Type B pancreatic cell (in vitro differentiated cells): ENCODE measurements at places on chromosomes 1 and 21. TPM values are rescaled to one million over a fixed set of nuclear protein-coding genes. Genes with fewer than 3 reads are reported as not detected.

BCAR3 gene
- 16.6 and 52.1 TPM in 2 replicates for total RNA-seq

S100A14 gene
- 139 and 266 TPM in 2 replicates for total RNA-seq

KRTAP11-1 gene
- not detected in 2 replicates for total RNA-seq

GRCh38 chr1:167064621-167065020 lies 25.6 kb downstream of the GPA33 start:
- peaks cover 12% of the 10 kb centered on the region for H3K27me3 ChIP-seq
- H3K27ac ChIP-seq, result no peak overlapping the region
- no peak for DNase-seq

DNA sequence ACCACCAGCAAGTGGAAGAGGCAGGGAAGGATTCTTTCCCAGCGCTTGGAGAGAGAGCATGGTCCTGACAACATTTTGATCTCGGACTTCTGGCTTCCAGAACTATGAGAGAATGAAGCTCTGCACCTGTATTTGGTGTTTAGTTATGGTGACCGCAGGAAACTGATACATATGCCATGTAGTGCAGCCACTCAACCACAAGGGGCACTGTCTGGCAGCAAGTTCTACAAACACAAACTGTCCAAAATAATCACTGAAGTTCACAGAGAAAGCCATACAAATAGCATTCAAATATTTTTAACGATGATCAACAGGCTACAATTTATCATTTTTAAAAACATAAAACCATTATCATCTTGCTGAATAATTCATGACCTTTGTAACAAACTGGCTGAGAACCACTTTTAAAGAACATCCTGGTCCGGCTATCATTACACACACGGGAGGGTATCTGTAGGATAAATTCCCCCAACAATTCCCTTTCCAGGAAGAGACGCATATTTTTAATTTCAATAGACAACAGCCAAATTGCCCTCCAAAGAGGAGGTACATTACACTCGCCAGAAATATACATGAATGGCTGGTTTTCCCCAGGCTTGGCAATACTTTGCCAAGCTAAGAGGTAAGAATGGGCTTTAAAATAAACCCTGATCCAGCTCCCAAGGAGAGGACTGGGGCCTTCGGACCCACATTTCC lies 9.2 kb upstream of the CBR3 start:
- H3K27me3 ChIP-seq, result peaks cover 16% of the 10 kb centered on the region
- H3K36me3 ChIP-seq, result no peaks in the 10 kb centered on the region
- H3K4me1 ChIP-seq, result peaks cover 26% of the 10 kb centered on the region
- H3K27ac ChIP-seq, result peak overlapping the region; percentile 82

- no peak overlapping the region for H3K27ac ChIP-seq
- H3K27me3 ChIP-seq, result no peaks in the 10 kb centered on the region
- no peak overlapping the region for H3K4me3 ChIP-seq
- DNase-seq, result no peak
Measured at GRCh38 chr21:19018529-19018928, 614.9 kb upstream of the TMPRSS15 start.

DNA sequence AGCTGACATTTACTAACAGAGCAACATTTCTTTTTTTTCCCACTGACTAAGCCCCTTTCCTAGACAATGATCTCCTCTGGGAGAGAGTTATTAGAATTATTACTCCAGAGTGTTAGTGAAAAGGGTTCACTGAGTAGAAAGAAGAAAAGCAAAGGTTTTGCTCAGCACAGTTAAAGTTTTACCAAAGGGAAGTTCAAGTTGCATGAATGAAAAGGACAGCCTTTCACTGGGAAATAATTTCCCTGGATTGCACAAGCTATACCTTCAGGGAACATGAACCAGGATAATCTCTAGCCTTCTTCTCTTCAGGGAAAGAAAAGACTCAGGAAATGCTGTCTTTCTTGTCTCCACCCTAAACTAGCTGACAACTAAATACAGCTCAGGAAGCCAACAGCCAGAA lies 71.4 kb upstream of the ESRRG start:
- DNase-seq, result no peak
- H3K36me3 ChIP-seq, result no peaks in the 10 kb centered on the region
- H3K4me3 ChIP-seq, result no peak overlapping the region

DNA sequence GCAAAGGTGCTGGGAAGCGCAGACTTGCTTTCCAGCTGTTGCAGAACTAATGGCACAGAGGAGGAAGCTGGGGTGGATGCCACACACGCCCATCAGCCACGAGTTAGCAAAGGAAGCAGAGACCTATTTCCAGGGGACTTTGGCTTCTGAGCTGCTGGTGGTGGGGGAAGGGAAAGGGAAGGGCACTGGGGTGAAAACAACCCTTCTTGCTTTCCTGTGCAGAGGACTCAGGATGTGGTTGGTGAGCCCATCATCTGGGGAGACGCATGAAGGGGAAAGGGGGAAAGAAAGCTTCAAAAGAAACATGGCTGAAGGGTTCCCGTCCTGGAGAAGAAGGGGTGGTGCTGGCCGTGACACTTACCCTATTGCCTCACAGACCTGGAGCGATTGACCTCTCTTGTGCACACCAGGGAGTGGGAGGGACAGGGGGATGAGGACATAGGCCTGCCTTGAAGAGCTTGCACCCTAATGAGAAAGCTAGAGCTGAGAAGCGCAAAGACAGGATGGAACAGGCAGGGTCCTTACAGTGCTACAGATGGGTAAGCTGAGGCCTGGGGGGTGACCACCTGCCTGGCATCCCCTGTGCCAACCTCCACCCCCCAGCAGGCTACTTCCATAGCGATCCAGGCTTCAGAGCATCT lies 140.8 kb upstream of the RAB4A start:
- peaks cover 11% of the 10 kb centered on the region for H3K36me3 ChIP-seq
- no peaks in the 10 kb centered on the region for H3K27me3 ChIP-seq
- no peak overlapping the region for H3K4me3 ChIP-seq
- H3K27ac ChIP-seq, result no peak overlapping the region
- H3K4me1 ChIP-seq, result peaks cover 32% of the 10 kb centered on the region
- DNase-seq, result no peak

DNA sequence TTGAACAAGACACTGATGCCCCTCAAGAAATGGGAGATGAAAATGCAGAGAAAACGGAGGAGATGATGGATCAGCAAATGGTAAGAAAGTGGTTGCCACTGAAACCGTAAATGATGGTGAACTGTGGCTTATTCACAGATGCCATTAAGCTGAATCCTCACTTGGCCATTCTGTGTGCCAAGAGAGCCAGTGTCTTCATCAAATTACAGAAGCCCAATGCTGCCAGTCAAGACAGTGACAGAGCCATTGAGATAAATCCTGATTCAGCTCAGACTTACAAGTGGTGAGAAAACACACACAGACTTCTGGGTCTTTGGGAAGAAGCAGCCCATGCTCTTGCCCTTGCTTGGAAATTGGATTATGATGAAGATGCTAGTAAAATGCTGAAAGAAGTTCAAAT lies 52.5 kb downstream of the NBPF6 start:
- H3K4me3 ChIP-seq, result no peak overlapping the region
- no peaks in the 10 kb centered on the region for H3K36me3 ChIP-seq
- DNase-seq, result no peak
- H3K27ac ChIP-seq, result no peak overlapping the region
- no peaks in the 10 kb centered on the region for H3K4me1 ChIP-seq
- no peaks in the 10 kb centered on the region for H3K27me3 ChIP-seq

DNA sequence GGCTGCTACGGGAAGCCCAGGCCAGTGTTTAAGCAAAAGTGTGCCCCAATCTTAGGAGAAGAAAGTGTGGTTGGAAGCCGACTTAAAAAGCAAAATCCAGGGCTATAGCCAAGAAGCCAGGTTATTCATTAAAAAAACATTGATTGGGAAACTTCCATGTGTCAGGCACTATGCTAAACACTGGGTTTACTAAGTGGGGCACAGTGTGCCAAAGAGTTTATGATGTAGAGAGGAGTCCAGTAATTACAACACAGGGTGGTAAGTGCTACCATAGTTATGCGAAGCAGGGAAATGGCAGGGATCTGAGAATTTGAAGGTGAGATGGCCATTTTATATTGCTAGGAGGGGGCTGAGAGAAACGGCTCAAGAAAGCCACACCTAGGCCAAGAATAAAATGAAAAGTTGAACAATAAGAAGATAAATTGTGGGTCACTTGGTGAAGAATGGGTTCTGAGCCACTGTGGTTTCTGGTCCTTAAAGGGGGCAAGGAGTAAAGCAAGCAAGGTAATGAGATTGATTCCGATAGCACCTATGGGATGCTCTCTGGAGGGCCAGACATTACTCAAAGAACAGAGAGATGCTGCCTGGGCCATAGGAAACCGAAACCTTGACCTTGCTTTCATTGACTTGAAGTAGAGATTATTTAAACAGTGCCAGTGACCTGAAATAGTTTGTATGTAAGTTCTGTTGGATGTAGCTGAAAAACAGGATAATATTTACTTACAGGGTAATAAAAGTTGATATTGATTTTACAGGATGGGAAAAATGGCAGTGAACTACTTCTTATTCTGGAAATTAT lies 177.8 kb downstream of the GIPC2 start:
- no peak overlapping the region for H3K27ac ChIP-seq
- H3K4me3 ChIP-seq, result no peak overlapping the region
- no peak for DNase-seq
- no peaks in the 10 kb centered on the region for H3K27me3 ChIP-seq

DNA sequence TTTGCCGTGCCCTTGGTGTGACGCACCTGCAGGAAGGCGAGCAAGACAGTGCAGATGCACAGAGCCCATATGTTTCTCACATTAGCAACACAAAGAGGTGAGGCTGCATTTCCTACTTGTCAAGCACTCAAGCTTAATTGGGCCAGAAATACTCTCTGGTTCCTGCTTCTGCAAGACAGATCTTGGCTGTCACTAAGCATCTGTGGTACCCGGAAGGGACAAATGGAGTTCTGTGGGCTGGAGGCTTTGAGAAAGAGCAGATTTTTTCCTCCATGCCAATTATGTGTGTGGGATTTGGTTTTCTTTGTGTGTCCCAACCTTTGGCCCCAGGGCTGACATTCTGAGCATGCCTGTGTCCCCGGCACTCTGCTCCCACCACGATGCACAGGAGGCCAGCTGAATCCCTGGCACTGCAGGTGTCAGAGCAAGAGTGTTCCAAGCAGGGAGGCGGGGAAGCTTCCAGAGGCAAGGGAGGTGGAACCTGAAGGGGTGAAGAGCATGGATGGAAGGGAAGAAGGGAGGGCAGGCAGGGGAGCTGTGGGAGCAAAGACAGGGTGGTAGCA lies 52.0 kb upstream of the STUM start:
- H3K36me3 ChIP-seq, result no peaks in the 10 kb centered on the region
- H3K27ac ChIP-seq, result no peak overlapping the region
- no peak overlapping the region for H3K4me3 ChIP-seq
- peaks cover 5% of the 10 kb centered on the region for H3K4me1 ChIP-seq
- no peak for DNase-seq

DNA sequence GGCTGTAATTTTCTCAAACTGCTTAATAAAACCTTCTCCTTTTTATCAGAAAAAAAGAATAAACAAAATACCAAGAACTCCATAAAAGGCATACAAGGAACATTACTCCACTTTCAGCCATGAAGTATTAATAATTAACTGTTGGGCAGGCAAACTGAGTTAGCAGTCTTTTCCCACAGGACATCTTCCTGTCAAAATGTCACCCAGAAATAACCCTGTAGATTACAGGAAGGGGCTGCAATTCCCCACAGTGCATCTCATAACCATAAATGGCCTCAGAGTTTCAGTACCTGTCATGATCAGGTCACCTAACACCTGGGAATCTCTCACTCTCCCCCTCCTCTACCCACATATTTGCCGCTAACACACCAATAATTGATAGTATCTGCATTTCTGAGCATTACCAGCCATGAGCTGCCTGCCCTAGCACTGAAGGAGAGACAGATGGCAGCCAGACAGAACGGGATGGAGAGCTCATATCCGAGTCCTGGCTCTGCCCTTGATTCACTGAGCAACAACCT lies 475.0 kb downstream of the SMYD3 start:
- H3K36me3 ChIP-seq, result no peaks in the 10 kb centered on the region
- DNase-seq, result no peak
- H3K27ac ChIP-seq, result no peak overlapping the region

GRCh38 chr1:8560611-8561544 lies 243.0 kb downstream of the SLC45A1 start:
- DNase-seq, result no peak
- no peak overlapping the region for H3K4me3 ChIP-seq
- H3K36me3 ChIP-seq, result peaks cover 5% of the 10 kb centered on the region
- H3K4me1 ChIP-seq, result peaks cover 23% of the 10 kb centered on the region
- H3K27me3 ChIP-seq, result no peaks in the 10 kb centered on the region
- peak overlapping the region; percentile 20 for H3K27ac ChIP-seq
